Stimulated activated CD8-positive, alpha-beta memory T cell treated with anti-CD3 and anti-CD28 coated beads, Interleukin-2, amount 100 ng/mL, for 1 hour (primary cell): ENCODE measurements at places on chromosomes 13 and 19.

GRCh38 chr13:47216176-47216822 is 319.4 kb upstream of the HTR2A start:
- DNase-seq: no peak

DNA sequence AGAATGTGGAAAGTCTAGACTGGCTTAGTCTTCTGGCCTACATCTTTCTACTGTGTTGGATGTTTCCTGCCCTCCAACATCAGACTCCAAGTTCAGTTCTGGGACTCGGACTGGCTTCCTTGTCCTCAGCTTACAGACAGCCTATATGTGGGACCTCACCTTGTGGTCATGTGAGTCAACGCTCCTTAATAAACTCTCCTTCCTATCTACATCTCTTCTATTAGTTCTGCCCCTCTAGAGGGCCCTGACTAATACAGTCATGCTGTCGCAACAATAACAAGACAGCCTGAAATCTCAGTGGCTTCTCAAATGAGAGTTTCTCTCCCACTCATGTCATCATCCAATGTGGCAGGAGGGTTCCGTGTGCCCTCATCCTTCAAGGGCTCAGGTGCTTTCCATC is 347.8 kb downstream of the MZT1 start:
- DNase-seq: no peak

- DNase-seq: no peak
Observed at GRCh38 chr13:63167699-63168337, 1752.2 kb upstream of the PCDH20 start.

DNA sequence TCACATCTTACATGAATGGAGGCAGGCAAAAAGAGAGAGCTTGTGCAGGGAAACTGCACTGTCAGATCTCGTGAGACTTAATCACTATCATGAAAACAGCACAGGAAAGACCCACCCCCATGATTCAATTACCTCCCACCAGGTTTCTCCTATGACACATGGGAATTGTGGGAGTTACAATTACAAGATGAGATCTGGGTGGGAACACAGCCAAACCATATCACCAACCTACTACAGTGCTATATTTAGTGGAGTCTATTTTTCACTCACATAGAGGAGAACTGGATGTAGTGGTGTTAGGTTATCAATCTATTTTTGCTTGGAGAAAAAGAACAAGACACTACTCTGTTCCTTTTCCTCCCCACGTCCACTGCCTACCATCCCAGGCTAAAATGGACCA is 276.6 kb downstream of the KCTD12 start:
- DNase-seq: no peak

- no peak for DNase-seq
Observed at GRCh38 chr19:33814181-33815165, 17.8 kb downstream of the KCTD15 start.

DNA sequence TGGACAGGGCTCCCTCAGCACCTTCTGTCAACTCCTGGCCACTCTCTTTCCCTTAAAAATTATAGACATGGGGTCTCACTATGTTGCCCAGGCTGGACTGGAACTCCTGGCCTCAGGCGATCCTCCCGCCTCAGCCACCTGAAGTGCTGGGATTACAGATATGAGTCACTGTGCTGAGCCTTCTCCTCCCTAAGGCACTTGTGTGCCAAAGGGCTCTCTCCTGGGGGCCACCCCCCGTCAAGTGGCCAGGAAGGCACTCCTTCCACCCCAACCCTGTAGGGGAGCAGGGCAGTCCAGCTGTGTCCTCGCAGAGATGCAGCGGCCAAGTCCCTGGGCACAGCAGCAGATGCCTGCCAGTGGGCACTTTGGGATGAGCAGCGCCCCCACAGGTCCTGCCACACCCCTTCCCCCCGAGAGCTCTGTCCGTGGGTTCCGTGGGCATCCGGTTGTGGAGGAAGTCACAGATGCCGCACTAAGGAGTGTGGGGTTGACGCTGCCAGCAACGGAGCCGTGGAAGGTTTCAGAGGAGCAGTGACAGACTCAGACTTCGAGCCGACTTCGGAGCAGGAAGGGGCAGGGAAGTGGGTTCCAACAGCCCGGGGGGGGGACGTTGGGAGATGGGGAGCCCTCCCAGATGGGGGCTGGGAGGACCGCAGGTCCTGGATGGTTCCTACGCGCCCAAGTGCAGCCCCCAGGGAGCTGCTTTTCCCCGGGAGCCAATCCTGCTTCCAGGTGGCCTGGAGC is 3.3 kb upstream of the UQCR11 start:
- no peak for DNase-seq

DNA sequence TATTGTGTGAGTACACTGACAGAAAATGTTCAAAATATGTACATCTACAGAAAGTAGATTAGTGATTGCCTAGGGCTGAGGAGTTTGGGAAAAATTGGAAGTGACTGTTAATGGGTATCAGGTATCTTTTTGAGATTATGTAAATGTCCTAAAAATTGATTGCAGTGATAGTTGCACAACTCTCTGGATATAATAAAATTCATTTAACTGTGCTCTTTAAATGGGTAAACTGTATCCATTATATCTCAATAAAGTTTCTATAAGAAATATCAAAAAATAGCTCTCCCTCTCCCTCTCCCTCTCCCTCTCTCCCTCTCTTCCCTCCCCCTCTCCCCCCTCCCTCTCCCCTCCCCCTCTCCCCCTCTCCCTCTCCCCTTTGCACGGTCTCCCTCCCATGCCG is 9.4 kb upstream of the ZNF227 start:
- DNase-seq: no peak

- DNase-seq: no peak
Observed at GRCh38 chr13:90272356-90272755, 1075.1 kb upstream of the MIR17HG start.

DNA sequence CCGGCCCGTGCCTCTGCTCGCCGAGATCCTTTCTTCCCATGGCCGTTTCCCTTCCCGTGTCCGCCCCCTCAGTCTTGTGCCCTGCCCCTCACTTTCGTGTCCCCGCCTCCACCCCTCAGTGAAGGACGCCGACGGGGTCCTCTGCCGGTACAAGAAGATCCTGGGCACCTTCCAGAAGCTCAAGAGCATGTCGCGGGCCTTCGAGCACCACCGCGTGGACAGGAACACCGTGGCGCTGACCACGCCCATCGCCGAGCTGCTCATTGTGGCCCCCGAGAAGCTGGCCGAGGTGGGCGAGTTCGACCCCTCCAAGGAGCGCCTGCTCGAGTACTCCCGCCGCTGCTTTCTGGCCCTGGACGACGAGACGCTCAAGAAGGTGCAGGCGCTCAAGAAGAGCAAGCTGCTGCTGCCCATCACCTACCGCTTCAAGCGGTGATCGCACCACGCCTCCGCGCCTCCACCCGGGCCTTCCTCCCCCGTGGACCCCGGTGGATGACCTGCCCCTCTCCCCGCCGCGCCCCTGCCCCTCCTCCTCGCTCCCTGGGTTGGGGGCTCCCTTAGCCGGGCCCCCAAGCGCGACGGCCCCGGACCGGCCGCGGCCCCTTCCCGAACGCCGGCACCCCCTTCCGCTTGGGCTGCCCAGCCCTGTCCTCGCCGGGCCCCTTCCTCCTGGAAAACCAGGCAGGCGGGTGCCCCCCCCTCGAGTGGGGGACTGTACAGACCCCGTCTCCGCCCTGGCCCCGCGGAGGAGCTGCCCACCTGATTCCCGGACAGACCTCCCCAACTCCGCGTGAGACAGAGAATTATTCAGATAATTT is 2.3 kb upstream of the U2AF2 start:
- no peak for DNase-seq
